T-helper 9 cell (primary cell): ENCODE measurements at places on chromosomes 16 and 17.

DNA sequence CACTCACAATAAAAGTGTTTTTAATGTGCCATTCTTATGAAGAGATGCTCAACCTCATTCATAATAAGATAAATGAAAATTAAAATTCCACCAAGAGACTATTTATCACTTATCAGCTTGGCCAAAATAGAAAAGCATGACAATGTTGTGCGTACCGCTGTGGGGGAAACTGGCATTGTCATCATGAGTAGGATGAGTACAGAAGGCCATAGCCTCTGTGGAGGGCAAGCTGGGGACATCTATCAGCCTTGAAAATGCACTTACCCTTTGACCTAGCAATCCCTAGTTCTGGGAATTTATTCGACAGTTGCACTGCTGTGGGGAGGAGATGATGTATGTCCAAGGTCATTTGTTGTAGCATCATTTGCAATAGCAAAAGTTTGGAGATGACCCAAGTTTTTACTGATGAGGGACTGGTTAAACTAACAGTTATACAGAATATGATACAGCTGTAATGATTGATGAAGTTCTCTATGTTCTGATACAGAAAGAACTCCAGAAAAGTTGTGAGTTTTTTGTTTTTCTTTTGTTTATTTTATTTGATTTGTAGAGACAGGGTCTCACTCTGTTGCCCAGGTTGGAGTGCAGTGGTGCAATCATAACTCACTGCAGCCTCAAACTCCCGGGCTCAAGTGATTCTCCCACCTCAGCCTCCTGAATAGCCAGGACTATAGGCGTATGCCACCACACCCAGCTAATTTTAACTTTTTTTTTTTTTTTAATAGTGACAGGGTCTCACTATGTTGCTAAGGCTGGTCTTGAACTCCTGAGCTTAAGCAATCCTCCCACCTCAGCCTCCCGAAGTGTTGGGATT lies 13.7 kb upstream of the PRKCB start:
- DNase-seq = no peak

DNA sequence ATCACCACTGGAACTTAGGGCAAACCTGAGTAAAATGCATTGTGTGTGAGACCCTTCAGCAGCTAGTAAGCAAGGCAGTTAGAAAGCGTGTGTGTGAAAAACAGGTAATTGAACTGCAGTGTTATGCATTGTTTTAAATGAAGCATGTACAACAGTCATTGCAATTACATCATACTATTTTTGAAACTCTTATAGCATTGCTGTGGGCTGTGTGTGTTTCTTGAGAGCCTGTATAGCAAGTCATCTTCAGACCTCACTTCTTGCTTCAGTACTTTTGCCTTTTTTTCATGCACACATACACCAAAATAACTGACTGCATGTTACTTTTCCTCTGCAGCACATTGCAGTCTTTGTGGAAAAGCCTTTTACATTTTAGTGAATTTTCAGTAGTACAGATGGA lies 19.2 kb downstream of the PTRH2 start:
- DNase-seq = no peak

DNA sequence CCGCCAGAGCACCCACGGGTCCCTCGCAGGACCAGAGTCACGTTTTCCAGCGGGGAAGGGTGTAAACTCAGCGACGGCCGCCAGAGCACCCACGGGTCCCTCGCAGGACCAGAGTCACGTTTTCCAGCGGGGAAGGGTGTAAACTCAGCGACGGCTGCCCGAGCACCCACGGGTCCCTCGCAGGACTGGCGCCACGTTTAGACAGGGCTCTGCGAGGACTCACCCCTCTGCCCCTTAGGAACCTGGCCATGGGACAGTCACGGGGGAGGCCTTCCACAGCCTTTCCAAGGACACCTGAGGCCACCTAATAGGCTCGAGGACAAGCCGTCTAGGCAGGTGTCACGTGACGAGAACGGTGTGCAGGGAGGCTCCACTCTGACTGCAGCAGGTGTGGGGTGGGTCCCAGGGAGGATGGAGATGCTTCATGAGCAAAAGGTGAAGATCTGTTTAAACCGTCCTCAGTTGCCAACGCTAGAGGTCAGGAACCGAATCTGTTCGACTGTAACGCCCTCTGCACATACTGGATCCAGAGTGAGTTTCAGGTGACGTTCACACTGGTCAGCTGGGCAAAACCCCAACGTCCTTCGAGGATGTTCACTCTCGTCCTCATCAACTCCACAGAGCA lies 48.0 kb upstream of the METRNL start:
- no peak for DNase-seq

DNA sequence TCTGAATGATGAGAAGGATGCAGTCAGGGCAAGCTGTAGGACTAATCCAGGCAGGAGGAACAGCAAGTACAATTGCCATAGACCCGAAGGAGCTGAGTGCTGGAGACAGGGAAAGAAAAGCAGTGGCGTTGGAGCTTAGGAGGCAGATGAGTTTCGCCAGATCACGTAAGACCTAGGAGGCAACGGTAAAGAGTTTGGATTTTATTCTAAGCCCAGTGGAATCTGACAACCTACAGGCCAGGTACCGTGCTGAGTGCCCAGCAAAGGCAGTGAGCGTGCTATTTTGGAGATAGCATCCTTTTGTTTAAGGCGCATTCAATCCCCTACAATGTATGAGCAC lies 1.2 kb downstream of the USP43 start:
- DNase-seq = no peak

GRCh38 chr16:264440-264951 lies 11.2 kb downstream of the RGS11 start:
- DNase-seq = no peak

GRCh38 chr17:77769215-77769614 lies 189.3 kb upstream of the TNRC6C start:
- no peak for DNase-seq

DNA sequence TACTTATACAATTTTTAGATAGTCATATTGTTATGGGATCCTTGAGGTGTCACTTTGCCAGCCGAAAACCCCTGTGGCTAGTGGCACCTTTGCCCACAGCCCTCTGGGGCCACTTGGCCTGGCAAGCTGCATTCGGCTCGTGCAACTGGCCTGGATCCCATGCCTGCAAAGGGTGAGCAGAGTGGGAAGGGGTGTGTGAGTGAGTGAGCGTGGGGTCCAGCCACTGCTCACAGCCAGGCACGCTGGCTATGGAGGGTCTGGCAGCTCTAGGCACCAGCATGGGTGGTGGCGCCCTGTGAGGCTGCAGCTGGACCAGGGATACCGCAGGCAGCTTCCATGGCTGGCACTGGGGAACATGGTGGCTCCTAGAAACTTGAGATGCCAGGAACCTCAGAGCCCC lies 49.0 kb downstream of the ESRP2 start:
- no peak for DNase-seq

DNA sequence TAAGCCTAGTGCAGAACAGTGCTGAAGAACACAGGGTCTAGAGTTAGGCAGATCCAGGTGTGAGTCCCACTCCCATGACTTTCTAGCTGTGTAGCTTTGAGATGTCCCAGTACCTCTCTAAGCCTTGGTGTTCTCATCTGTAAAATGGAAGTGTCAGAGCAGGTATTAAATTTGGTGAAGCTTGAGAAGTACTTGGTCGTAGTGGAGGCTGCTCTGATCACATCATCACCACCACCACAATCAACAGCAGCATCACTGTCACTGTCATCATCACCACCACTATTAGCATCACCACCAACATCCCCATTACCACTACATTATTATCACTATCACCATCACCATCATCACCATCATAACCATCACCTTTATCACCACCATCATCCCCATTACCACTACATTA lies 132.1 kb downstream of the CMIP start:
- no peak for DNase-seq

- no peak for DNase-seq
Measured at GRCh38 chr16:51834794-51835193, 683.7 kb upstream of the SALL1 start.

- no peak for DNase-seq
Measured at GRCh38 chr16:63129411-63130125, 1093.3 kb upstream of the CDH8 start.

DNA sequence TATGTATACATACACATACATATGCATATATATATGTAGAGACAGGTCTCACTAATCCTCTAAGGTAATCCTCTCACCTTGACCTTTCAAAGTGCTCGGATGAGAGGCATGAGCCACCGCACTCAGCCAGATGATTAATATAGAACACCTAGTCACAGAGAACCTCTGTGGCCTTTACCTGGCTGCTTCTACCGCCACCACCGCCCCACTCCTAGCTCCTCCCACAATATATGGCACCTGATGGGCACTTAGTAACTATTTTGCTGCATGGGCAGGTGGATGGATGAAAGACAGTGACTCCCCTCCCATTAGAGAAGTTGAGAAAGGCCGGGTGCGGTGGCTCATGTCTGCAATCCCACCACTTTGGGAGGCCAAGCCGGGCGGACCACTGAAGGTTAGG lies 16.7 kb upstream of the ATP2C2 start:
- DNase-seq = no peak

DNA sequence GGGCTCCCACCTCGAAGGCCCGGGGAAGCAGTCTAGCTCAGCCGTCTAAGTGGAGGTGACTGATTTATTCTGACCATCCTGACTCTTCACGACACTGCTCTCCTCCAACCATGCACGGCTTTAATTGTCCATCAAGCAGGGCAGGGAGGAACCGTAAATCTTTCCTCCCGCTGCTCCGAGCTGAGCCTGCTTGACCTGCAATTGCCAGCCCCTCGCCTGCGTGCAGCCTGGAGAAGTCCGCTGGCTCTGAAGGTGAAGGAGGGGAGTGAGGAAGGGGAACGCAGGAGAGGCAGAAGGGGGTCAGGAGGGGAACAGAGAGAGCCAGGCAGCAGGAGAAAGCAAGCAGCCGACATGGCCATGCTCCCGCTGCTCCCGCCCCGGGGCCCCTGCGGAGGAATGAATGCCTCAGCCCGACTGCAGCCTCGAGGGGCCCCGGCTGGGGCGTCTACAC lies 10.1 kb downstream of the RBFOX3 start:
- DNase-seq = no peak

DNA sequence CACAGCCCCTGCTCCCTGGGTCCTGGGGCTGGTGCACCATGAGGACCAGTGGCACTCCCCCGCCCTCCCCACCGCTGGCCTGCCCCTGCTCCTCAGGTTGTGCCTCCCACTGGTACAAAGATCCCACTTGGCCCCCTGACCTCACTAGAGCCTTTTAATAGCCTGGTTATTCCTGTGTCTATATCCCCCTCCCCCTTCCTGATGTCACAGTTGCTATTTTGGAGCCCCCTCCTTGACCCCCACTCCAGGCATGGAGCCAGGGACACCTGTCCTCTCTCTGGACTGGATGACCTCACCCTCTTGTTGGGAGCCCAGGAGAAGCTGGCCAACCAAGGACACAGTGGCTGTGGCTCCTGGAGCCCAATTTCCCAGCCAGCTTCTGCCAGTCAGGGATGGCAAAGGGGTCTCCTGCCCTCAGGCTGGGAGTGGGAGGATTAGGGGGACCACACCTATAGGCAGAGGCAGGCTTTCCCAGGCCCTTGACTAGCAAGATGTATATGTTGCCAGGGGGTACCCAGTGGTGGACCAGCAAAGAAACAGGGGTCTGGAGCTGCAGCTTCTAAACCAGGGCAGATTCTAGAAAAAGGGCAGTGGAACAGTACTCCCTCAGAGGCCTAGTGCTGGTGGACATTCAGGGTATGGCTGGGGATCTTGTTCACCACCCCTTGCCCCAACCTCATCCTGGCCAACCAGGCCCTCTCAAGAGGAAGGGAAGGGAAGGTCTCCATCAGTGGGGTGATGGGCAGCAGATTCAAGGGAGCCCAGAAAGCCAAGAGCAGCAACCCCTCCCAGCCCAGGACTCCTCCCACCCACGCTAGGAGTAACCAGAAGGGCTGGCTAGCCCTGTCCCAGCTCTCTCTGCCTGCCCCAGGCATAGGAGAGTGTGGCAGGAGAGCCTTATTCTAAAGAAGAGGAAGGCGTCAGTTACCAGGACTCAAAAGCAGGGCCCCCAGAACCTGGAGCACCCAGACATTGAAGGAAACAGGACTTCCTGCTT lies 10.9 kb downstream of the HDAC5 start:
- DNase-seq = no peak

DNA sequence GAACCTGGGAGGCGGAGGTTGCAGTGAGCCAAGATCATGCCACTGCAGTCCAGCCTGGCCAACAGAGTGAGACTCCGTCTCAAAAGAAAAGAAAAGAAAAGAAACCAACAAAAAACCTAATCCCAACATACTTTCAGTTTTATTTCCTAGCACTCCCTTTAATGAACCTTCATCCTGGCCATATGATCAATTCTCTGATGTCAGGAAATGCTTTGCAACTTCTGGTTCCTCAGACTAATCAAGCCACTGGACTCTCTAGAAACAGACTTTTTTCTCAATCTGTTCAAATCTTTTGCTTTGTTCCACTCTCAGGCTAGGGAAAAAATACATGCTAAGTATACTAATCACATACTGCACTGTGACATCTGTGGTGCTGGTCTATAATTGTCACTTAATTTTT lies 13.4 kb upstream of the PSMC3IP start:
- DNase-seq = no peak

GRCh38 chr17:38338053-38338452 lies 5.7 kb downstream of the GPR179 start:
- DNase-seq = no peak

DNA sequence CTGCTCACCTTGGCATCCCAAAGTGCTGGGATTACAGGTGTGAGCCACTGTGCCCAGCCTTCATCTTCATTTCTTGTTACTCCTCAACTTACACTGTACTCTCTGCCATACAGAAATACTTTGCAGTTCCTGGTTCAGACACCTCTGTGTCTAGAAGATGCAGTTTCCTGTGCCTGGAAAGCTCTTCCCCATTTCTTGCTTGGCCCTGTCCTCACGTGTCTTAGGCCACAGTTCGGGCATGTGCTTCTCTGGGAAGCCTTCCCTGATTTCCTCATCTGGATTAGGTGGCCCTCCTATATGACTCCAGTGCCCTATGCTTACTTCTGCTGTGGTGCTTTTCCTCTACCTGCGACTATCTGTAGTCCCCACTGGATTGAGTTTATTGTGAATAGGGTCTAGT lies 26.5 kb upstream of the CDR2 start:
- no peak for DNase-seq

GRCh38 chr17:55384643-55385232 lies 36.9 kb downstream of the MMD start:
- no peak for DNase-seq

- DNase-seq = no peak
Measured at GRCh38 chr16:9327253-9327652, 235.8 kb downstream of the HAPSTR1 start.

GRCh38 chr17:64460955-64461354 lies 12.0 kb downstream of the MILR1 start:
- DNase-seq = no peak
